ENCODE measurements at places on chromosomes 3 and 15. TPM values are rescaled to one million over a fixed set of nuclear protein-coding genes. Genes with fewer than 3 reads are reported as not detected.

- peak; percentile 48 for DNase-seq
Observed at GRCh38 chr3:42996633-42997075, 17.5 kb downstream of the GASK1A start.

DNA sequence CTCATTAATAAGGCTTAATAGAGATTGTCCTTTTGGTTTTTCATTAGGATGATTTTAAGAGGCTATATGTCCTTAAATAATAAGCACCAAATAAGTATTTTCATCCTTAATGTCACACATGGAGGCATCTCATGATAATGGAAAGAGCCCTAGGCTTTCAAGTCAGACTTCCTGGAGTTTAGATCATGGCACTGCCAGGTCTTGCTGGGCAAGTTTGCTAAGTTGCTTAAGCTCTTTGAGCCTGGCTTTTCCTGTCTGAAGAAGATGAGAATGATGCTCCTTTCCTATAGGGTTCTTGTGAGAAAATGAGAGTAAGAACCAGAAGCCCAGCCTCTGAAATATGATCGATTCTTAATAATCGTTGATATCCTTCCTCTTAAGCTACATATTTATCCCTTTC is 23.4 kb upstream of the P2RY12 start:
- no peak for DNase-seq

The FBXL2 gene
- total RNA-seq, result 0.19 TPM

- DNase-seq, result no peak
Observed at GRCh38 chr3:182258538-182259177, 534.6 kb upstream of the ATP11B start.

GRCh38 chr3:33001889-33002288 is 50.4 kb downstream of the CCR4 start:
- no peak for DNase-seq

DNA sequence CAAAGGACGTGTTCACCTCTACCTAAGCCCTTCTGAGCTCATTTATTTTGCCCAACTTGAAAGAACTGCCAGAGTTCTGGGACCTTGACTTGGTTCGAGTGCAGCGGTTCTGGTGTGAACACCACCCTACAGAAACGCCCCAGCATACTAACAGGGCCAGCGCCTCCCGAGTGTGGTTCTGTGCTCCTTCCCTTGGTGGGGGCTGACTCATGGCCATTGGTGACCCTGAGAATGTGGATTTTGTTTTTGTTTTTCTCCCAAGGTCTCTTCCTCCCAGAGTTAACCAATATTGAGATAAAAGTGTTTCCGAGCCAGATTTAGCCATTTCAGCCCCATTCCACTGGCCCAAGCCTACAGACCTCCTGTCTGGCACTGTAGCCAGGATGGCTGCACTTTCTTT is 27.9 kb downstream of the SEMA7A start:
- no peak for DNase-seq

The LTK gene
- 1.1 TPM for total RNA-seq

DNA sequence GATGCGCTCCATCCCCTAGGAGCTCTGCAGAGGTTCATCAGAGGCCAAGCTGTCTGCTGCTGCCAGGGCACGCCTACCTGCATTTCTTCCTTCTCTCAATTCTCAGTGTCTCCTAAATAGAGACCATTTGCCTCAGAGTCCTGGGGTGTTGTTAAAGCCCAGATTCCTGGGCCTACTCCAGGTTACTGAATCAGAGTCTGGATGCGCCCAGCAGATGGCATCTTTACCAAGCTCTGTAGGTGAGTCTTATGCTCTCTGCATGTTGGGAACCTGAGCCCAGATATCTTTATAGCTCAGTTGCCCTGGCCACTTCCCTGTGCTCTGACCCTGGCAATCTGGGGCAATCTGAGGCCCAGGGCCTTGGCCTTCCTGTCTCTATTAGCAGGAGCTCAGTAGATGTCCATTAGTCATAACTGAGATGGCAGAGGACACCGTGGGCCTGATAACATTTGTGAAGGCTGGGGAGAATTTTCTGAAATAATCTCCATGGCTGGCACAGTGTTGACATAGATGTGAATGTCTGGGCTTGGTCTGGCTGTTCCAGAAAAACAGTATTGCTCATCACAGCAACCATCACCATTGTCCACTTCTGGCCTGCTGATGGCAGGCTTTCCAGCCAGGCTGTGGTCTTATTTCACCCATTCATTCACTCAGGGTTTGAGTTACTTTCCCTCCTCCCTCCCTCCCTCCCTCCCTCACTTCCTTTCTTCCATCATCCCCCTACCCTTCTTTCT is 13.3 kb upstream of the RBP1 start:
- no peak for DNase-seq

- no peak for DNase-seq
Observed at GRCh38 chr3:194867270-194867983, 181.7 kb downstream of the FAM43A start.

GRCh38 chr15:97991972-97992541 is 31.6 kb downstream of the ARRDC4 start:
- DNase-seq, result no peak

GRCh38 chr15:60511351-60512031 is 32.5 kb upstream of the ICE2 start:
- no peak for DNase-seq

GRCh38 chr3:172317984-172318383 is 130.3 kb downstream of the GHSR start:
- DNase-seq, result peak; percentile 75

DNA sequence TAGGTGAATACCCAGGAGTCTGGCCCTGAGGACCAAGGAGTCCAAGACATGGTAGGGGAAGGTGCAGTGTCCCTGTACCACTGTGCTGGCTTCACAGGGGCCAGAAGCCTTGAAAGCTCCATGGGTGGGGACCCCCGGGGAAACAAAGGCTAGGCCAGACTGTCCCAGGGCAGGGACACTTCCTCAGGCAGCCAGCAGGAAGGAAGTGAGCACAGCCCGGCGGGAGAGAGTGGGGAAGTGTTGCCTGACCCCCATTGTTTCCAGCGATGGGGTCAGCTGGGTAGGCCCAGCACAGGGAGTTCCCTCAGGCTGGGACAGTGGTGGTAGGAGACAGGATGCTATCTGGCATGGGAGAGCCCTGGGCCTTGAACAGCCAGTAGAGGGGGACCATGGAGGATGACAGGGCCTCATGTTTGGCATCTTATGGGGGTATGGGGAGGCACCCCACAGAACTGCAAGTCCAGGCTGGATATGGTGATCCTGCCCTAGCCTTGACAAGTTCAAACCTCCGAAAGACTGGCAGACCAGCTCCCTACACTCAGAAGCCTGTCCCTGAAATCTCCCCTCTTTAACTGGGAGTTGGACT is 1.2 kb upstream of the HYAL2 start:
- DNase-seq, result peak; percentile 57

DNA sequence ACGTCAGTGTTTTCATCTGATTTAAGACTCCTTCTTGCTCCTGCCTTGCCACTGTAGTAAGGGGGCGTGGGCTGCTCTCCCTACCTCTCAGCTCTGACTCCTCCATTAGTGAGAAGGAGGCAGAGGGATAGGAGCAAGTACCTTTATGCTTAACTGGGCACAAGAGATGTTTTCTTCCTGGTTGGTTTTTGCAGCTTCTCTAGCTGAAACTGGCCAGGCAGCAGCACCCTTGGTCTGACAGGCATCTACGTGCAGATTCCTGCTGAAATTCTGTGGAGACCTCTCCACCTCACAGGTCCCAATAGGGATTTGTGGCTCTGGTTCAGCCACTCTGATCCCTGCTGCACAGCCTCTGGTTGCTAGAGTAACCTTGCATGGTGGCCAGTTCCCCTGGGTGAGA is 132.5 kb downstream of the CACNA1D start:
- DNase-seq, result no peak

DNA sequence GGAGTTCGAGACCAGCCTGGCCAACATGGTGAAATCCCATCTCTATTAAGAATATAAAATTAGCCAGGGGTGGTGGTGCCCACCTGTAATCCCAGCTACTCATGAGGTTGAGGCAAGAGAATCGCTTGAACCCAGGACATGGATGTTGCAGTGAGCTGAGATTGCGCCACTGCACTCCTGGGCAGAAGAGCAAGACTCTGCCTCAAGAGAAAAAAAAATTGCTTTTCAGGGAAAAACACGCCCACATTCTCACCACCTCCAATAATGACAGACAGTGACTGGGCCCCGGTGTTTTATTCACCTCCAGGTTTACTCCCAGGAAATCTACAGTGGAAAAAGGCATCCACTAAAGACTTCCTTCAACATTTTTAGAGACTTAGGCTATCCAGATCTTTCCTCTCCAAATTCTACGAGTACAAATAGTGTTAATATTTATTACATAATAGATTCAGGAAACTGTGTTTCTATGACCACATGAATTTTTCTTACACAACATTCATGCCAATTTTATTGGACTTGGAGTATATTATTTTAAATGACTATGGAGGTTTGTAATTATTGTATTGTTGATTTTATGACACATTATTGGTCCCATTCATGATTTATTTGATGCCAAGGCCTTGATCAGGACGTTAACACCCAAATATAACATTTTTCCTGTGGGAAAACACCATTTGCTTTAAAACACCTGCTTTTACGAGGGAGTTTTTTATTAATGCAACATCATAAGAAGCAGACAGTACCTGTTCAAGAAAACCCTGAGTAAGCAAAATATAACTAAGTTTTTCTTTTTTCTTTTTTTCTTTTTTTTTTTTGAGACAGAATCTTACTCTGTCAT is 26.6 kb downstream of the IGF2BP2 start:
- no peak for DNase-seq
